ENCODE measurements at places on chromosomes 5 and 9.

GRCh38 chr5:107887166-107887943, 216.6 kb upstream of the EFNA5 start:
- DNase-seq: no peak

DNA sequence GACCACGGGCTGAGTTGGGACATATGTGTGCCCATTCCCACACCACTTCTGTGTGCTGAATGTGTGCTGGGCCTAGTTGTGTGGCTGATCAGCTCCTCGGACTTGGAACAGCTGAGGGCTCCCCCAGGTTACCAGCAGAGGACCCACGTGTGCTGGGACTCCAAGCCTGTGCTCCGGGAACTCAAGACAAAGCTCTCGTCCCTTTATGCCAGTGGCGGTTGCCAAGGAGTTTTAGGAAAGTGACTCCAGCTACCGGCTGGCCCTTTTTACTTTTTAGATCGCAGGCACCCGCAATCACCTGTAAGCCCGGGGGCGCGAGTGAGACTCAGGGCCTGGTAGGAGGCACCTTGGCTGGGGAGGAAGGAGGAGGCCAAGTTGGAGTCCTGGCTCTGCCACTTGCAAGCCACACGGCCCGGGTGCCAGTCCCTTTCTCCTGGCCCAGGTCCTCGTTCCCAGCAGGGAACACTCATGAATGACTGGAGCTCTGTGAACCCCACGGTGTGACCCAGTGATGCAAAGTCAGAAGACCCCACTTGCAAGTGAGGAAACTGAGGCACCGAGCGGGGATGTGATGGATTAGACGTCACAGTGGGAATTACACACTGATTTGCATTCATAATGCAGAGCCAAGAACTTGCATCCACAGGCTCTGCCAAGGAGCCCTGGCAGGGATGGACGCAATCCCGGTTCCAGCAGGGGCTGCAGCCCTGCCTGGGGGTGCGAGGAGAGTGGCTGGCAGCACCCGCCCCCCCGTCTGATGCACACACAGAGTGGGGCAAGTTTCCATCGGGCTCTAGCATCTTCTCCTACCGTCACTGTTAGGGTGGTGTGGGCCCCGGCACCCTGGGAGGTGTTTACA, 26.9 kb downstream of the CRB2 start:
- DNase-seq: no peak

GRCh38 chr5:83375049-83375745, 96.3 kb upstream of the VCAN start:
- DNase-seq: no peak

GRCh38 chr9:105950448-105950847, 256.1 kb downstream of the TMEM38B start:
- no peak for DNase-seq

Measured in NCI-H1417 treated with DMSO at 0.1 percent for 48 hours (cell line).